ENCODE measurements at places on chromosomes 1 and 21.
A peak's percentile ranks its signal among the peaks of the same experiment; 100 is the strongest.

GRCh38 chr1:215556996-215557395, 10.1 kb upstream of the KCTD3 start:
- no peak for DNase-seq

DNA sequence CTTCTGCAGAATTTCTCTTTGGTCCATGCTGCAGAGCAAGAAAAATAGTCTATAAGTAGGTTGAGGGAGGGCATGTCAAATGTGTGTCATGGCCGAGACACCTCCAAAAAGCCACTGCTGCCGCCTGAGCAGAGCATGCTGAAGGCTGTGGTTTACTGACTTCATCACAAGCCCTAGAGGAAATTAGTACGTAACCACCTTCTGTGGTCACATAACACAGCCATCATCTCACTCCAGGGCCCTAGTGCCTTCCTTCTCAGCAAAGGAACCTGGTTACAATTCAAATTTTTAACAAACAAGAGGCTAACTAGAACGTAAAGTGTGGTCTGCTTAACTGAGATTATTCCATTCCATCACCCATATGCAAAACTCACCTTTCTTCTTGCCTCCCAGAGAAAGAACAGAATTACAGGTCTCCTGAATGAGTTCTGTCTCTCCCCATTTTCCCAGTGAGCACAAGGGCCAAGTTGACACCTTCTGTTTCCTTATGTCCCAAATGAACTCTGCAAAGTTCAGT, at the start of gene PTPN22:
Gene PTPN22 (minus strand): TSS at position 116 of the 517 bp plus-strand sequence.
- peak; percentile 16 for DNase-seq

GRCh38 chr1:168427051-168427450, 116.7 kb downstream of the XCL2 start:
- no peak for DNase-seq

- DNase-seq, result no peak
Observed at GRCh38 chr1:56557746-56558145, 21.6 kb downstream of the PLPP3 start.

DNA sequence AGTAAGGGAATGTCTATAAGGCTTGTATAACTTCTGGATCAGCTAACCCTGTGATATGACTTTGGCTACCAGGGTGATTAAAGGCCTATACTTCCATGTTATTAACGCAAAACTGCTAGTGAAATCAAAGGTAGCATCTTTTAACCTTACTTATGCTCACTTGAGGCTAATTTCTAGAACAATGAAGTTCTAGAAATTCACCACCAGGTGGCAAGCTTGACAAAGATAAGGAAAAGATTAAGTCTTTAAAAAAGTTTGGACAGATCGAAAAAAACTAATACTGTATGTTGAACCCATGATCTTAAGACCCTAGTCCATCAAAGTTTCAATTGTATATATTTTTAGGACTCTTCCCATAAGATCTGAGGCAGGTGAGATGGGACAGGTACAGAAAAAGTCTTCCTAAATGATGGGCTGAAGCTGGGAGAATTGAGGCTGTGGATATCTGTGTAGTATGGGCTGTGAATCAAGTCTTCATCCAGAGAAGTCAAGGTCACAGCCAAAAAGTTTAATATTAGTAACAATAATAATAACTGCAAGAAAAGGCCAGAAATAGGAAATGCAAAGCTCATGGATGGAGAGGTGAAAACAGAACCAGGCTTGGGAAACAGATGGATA, 18.8 kb downstream of the KYAT3 start:
- DNase-seq, result no peak

GRCh38 chr1:31984419-31985347, 29.0 kb upstream of the KHDRBS1 start:
- DNase-seq, result no peak

DNA sequence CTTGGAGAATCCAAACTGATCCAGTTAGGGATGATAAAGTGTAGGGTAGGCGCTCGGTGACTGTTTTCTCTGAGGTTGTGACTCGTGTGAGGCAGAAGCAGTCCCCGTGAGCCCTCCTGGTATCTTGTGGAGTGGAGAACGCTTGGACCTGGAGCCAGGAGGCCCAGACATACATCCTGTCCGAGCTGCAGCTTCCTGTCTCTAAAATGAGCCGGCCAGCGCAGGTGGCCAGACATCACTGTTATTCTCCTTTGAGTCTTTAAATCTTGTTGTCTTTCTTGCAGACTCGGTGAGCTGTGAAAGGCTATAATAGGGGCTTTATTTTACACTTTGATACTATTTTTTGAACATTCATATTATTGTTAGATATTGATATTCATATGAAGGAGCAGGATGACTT, 12.3 kb downstream of the PCSK9 start:
- no peak for DNase-seq

DNA sequence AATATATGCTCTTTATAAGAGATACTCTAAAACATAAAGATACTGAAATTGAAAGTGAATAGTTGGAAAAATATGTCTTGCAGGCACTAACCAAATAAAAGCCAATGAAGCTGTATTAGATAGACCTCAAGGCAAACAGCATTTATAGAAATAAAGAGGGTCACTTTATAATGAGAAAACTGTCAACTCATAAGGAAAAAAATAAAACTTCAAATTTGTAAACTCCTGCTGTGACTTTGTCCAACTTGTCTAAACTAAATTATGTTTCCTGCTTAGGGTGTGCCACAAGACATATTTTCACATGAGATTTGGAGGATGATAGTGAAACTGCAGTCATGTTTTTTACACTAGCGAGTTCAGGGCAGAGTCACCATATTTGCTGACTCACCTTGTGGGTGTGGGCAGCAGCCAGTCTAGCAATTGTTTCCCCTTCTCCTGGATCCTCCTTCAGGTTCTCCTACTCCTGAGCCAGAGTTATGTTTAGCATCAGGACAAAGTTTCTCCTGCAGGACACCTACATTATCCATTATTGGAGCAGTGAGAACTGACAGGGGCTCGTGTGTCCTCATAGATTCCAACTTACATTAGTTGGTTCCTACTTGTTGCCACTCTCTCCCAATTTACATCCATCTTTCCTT, 43.8 kb downstream of the CD53 start:
- DNase-seq, result no peak

DNA sequence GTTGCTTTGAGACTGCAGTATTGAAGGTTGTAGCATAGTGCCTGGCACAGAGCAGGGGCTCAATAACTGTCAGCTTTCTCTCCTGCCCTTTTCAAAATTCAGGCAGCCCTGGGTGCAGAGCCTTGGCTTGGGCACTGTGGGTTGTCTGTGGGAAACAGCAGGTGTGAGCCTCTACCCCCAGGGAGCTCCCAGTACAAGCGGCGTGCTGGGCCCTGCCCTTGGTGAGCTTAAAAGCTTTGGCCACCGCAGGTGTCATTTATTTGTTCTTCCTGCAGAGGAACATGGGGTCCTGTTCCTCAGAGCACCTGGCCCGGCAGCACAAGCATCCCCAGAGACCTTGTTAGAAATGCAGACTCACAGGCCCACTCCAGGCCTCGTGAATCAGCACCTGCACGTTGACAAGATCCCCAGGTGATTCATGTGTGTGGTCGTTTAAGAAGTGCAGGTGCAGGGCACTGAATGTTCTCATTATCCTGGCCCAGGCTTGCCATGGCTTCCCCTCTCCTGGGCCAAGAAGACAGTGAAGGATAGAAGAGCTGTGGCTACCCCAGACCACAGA, 29.9 kb upstream of the IGSF21 start:
- no peak for DNase-seq

- DNase-seq, result no peak
Observed at GRCh38 chr1:225653463-225654276, 747 bp upstream of the ENAH start.

GRCh38 chr1:156892190-156893047, 1.1 kb upstream of the PEAR1 start:
- DNase-seq, result peak; percentile 68

GRCh38 chr1:16068356-16069270, 4.8 kb downstream of the FAM131C start:
- DNase-seq, result no peak

GRCh38 chr1:56576880-56577405, 2.4 kb downstream of the PLPP3 start:
- no peak for DNase-seq

DNA sequence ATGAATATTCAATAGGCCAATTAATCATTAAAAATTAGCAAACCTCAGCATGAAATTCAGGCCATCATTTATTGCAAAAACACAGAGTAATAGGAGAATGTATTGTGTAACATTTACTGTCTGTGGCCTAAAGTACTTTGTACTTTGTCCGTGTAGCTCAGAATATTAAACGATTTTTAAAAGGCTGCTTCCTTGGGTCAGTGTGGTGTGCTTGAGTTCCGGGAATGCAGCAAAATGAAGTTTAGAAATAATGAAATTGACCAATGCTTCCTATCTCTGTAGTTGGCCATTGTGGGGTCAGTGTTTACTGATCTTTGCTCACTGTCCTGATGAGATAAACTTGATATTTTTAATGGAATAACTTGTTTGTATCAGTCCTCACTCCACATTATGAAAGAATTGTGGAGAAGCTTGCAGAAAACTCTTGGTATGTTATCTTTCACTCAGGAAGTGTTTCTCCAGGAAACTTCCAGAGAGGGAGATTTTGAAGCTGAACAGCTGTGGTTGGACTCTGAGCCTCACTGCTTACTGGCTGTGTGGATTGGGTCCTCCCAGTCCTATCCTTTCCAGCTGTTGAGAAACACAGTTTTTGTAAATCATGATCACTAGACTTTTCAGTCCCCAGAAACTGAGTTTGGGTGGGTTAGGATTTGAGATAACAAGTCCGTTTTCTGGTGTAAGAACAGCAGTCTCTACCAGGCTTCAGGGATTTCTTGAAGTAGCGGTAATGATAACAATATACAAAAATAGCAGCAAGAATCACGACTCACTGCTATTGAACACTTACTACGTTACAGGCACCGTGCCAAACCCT, 19.2 kb upstream of the MTARC1 start:
- peak; percentile 24 for DNase-seq

DNA sequence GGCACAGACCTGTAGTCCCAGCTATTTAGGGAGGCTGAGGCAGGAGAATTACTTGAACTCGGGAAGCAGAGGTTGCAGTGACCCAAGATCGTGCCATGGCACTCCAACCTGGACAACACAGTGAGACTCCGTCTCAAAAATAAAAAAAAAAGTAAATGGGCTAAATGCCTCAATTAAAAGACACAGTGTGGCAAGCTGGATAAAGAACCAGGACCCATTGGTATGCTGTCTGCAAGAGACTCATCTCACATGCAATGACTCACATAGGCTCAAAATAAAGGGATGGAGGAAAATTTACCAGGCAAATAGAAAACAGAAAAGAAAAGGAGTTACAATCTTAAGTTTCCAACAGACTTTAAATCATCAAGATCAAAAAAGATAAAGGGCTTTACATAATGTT, 40.3 kb downstream of the ACBD6 start:
- DNase-seq, result no peak

DNA sequence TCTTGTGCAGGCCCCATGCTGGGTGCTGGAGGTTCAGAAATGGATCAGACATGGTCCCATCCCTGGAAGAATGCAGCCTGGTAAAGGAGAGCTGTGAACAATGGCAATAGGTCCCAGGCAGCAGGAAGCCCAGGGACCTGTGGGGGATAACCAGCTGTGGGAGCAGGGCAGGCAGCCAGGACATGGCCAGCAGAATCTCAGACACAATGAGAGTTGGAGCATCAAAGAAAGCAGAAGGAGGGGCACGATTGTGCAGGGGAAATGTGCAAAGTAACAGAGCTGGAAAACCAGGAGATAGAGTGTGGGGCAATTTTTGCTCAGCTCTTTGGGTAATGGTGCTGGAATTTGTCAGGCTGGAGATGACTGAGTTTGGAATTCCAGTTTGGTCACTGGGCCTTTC, 44.3 kb downstream of the C8B start:
- no peak for DNase-seq

DNA sequence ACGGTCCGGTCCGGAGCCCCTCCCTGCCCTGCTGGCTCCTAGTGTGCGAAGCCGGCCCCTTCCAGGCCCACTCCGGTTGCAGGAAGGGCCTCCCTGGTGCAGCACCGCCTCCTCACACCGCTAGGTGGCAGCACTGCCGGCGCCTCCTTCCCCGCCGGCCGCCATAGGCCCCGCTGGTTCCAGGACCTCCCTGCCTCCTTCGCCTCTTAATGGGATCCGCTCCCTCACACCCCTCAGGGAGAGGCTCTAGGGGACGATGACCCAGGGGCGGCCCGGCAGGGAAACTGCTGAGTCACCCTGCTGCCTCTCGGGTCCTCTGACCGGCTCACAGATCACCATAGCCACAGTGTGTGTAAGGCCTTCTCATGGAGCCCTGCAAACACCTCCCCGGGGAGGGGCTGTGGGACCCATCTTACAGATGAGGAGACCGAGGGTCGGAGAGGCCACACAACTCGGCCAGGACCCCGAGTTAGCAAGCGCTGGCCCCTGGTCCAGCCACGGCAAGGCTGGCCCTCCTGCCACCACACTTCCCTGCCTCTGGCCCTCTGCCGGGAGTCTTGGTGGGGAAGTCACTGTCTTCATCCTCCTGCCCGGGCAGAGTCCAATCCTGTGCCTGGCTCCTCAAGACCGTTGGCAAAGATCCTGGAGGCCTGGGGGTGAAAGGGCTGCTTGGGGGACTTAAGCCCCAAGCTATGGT, 1.6 kb upstream of the AJAP1 start:
- DNase-seq, result no peak

DNA sequence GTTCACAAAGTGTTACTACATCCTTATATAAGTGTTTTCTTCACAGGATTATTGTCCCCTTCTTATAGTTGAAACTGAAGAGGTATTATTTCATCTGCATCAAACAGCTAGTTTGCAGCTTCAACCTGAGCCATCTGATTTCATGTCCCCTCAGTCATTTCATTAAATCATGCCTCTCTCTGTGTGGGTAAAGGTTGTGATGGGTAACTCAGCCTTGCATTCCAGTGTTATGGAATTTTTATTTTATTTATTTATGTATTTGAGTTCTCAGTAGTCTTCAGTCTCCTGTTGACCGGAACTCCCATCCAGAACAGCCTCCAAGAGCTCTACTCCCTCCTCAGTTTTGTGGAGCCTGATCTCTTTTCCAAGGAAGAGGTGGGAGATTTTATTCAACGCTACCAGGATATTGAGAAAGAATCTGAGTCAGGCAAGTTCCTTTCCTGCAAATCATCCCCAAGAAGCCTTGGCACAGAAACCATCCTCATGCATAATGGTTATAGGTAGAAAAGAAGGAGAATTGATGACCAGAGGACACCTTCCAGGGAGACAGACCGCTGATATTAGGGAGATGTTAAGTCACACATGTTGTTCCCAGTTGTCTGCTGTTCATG, 21.8 kb downstream of the CHD1L start:
- peak; percentile 23 for DNase-seq

Data from AG04450 (cell line).